Psoas muscle (tissue), 8 donors: ENCODE measurements at places on chromosomes 3 and 15. TPM values are rescaled to one million over a fixed set of nuclear protein-coding genes. Genes with fewer than 3 reads are reported as not detected.

Gene SERF2
- 1,023 TPM for total RNA-seq

Gene ATP13A4
- 0.36 TPM for total RNA-seq

Gene SI
- not detected for total RNA-seq

Gene ADCY5
- 4.4 TPM for total RNA-seq

Gene LRRC3B
- total RNA-seq = 1.1 TPM

Gene KBTBD13
- total RNA-seq = 5.0 TPM

Gene SPTBN5
- total RNA-seq = 0.15 TPM

- DNase-seq = no peak
These were observed 54.3 kb downstream of the RAB7A start for GRCh38 chr3:128780101-128780837.

- no peak for DNase-seq
These were observed 15.4 kb downstream of the TMEM44 start for GRCh38 chr3:194617827-194618226.

DNA sequence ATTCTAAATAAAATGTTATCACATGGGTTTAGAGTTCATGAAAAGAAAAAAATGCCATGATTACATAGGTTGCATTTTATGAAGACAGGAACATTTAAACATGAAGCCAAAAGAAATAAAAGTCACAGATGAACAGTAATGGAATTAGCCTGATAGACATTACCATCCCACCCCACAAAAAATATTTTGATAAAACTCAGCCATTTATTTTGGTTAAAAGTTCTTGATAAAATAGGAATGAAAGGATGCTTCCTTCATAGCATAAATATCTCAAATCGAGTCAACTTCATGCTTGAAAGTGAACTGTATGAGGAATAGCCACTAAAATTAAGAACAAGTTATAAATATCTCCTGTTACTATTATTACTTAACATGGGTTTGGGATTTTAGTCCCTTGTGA lies 101.9 kb upstream of the TMC3 start:
- DNase-seq = no peak

DNA sequence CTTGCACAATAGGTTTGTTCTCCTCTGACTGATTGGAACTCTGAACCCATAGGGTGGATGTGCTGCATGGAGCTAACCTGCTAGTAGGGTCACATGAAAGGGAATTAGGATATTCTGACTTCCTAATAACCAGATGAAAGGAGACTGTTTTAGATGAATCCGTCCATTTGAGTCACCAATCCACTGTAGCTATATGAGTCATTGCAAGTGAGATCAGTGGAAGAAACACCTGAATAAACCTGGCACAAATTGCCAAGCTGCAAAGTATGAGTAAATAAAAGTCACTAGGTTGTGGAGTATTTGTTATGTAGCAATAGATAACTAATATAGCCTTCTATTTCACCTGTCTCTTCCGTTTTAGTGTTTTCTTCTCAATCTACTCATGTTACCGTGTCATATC lies 584.4 kb downstream of the PDCD6IP start:
- DNase-seq = no peak

DNA sequence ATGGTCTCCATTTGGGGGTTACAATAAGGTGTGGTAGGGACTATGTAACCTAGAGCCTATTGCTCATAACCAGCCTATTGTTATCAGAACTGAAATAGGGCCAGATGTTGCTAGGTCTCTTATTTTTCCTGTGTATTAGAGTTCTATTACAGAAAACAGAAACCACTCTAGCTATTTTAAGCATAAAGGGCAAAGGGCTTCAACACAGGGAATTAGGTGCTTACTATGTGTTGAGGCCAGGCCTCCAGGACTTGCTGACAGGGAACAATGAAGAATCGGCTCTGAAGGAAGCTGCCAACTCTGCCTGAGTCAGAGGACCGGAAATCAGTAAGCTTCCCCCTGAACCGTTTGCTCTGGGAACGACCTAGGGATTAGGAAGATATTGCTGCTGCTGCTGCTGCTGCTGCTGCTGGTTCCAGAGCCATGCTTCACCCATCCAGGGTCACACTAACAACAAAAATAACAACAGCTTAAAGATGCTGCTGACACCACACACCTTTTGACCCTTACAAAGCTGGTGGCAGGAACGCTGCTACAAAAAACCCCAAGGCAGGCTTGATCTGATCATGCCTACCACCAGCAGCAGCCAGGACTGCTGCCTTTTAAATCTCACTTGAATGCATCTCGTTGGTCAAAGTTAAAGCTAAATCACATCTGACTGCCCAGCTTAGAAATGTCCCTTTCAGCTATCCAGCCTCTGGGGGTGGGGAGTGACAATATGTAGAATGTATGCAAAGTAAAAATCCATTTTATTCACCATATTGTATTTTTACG lies 276.9 kb upstream of the IL12A start:
- no peak for DNase-seq

DNA sequence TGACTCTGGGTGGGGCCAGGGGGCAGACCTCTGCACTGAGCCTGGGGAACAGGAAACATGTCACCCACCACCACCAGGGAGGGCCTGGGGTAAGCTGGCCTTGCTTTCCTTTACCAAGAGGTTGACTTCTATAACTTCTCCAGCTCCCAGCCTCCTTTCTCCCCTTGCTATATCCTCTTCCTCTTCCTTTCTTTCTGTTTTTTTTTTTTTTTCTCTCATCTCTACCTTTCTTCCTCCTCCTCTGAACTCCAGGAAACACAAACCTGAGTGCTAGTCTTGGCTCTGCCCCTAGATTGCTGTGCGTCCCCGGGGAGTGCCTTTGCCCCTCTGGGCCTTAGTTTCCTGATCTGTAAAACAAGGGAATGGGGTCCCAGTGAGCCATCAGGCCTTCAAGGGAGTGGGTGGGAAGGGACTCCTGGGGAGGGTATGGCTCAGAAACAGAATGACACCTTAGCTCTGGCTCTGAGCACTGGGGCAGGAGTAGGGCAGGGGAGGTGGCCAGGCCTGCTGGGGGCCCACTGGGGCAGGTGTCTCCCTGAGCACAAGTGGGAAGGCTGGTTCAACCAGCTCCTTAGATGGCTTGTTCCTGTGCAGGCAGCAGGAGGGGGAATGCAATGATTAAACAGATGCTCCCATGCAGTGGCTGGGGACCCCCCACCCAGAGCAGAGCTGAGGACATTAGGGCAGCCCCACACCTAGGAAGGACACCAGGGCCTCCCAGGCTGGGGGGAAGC lies 4.3 kb downstream of the SNX33 start:
- DNase-seq = peak; percentile 54

- no peak for DNase-seq
These were observed 85.2 kb upstream of the ZNF385D start for GRCh38 chr3:21836227-21836626.

DNA sequence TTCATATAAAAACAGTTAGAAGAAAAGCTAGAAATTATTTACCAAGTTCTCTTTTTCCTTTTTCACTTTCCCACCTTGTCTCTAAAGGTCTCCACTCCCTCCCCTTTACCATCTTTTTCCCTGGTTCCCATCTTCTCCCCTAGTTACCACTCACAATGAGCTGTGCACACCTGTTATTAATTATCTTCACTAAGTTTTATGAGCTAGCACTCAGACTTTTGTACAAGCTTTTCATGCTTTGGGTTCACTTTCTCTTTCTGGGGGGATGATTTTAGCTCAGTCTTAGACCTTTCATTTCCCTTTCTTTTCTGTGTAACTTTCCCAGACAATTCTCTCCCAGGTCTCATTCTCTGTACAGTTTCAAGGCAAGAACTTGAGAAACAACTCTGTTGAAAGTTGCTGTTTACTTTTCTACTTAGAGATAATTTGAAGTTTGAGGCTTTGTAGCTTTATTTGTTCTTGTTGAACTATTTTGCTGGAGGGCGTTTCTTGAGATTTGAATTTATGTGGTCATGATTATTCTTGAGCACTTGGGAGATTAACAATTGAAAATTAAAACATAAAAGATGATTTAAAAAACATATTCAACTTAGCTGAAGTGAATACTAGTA lies 24.0 kb upstream of the AADAC start:
- DNase-seq = no peak

GRCh38 chr3:71785532-71786216 lies 726 bp upstream of the PROK2 start:
- no peak for DNase-seq

DNA sequence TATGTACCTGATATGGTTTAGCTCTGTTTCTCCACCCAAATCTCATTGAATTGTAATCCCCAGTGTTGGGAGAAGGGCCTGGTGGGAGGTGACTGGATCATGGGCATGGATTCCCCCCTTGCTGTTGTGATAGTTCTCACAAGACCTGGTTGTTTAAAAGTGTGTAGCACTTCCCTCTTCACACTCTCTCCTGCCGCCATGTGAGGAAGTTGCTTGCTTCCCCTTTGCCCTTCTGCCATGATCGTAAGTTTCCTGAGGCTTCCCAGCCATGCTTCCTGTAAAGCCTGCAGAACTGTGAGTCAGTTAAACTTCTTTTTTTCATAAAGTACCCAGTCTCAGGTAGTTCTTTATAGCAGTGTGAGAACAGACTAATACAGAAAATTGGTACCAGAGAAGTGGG lies 93.1 kb downstream of the C3orf70 start:
- DNase-seq = no peak

DNA sequence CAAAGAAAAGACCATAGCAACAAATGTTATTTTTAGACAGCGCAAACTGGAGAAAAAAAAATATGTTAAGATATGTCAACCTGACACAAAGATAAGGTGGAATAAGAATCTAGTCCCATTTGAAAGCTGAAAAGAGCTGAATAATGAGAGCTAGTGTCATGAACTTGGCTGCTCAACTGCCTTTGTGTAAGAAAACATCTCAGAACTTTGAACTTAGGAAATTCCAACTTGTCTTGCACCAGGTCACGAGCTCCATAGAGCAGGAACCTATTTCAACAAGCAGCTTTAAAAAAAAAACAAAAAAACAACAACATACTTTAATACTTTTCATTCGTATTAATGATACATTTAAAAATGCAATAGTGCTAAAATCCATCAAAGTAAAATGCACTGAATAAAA lies 79.5 kb downstream of the ZNF280D start:
- DNase-seq = no peak

DNA sequence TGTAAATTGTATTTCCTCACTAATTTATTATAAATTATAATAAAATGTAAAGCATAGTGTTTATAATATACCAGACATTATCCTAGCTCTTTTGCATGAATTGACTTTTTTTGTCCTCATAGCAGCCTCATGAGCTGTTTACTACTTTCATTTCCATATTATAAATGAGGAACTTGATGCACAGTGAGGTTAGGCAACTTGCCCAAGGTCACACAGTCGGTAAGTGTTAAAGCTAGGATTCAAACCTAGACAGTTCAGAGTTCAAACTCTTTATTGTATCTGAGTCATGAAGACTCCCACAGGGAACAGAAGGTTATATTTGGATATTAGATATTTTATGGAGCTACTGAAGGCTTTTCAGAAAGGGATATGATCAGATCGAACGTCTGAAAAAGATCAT lies 322.2 kb upstream of the SATB1 start:
- DNase-seq = no peak

DNA sequence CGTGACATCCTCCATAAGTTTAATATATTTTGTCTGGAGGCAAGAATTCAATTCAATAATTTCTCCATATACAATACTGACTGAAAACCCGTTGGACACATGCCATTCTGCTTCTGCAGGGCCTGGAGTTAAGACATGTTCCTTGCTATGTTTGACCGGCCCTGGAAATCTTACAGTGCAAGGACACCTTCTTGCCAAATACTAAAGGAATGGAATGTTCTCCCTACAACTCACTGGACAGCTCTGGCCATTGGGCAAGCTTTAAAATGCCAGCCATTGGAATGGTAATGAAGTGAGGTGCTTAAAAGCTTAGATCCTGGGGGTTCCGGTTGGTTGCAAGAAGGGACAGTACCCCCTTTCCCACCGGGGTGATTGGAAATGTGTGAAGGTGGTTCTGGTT lies 329.8 kb upstream of the PROK2 start:
- no peak for DNase-seq

- no peak for DNase-seq
These were observed 9.6 kb downstream of the VGLL4 start for GRCh38 chr3:11634081-11634635.
